ENCODE measurements at places on chromosomes 16 and 17.

DNA sequence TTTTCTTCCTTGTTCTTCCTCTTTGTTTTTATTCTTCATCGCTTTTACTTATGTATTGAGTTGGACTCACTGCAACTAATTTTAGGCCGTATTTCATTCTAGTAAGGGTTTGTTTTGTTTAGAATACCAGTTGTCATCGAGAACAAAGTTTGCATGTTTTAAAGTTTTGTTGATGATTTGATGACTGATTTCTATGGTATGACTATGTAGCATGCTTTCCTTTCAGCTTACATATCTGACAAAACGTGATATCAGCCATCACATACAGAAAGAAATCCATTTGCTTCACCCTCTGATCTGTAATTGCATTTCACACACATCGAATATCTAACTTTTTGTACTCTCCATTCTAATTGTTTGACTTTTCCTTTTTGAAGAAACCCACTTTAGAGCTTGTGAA is 4.0 kb downstream of the PRKCA start:
- DNase-seq: no peak

GRCh38 chr16:49556606-49557446 is 183.2 kb downstream of the C16orf78 start:
- DNase-seq: no peak

GRCh38 chr17:67602974-67603373 is 114.8 kb upstream of the NOL11 start:
- no peak for DNase-seq

DNA sequence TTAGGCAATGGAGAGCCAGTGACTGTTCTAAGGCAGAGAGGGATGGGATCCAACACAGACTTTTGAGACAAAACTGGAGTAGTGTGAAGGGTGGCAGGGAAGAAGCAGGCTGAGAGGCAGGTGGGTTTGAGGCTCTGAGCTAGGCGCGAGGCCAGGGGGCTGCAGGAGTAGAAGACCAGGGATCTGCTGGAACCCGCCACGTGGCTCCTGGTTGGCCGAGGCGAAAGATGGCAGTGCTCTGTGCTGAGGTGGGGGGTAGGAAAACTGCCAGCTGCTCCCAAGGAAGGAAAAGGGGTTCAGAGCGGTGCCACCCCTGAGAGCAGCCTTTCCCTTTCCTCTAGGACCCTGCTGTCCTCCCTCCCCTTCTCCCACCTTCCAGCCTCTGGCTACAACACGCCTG is 5.6 kb downstream of the CD300LG start:
- no peak for DNase-seq

DNA sequence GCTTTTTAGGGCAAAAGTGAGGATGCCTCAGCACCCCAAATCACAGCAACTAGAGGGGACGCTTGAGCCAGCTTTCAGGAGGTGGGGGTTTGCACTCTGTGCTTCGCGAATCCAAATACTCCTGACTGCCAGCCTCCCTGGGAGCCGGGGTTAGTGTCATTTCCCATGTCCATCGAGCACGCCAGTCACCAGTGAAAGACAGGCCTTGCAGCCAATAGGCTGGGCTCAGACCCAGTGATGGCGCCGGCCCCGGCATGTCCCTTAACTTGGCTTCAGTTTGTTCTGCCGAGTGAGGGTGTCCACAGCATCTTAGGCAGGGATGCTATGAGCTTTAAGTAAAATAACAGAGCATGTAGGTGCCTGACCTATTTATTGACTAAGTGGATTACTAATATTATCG is 50.9 kb upstream of the CDC42EP4 start:
- DNase-seq: no peak

GRCh38 chr17:40565769-40566409 is 617 bp upstream of the CCR7 start:
- no peak for DNase-seq

DNA sequence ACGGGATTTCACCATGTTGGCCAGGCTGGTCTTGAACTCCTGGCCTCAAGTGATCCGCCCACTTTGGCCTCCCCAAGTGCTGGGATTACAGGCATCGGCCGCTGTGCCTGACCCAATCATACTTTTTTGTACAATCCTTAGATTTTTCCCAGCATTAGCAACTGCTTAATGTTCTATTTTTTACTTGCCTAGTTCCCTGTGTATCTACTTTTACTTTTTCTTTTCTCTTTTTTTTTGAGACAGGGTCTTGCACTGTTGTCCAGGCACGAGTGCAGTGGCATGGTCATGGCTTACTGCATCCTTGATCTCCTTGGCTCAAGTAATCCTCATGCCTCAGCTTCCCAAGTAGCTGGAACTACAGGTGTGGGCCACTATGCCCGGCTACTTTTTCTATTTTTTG is 9.5 kb downstream of the GRB2 start:
- no peak for DNase-seq

DNA sequence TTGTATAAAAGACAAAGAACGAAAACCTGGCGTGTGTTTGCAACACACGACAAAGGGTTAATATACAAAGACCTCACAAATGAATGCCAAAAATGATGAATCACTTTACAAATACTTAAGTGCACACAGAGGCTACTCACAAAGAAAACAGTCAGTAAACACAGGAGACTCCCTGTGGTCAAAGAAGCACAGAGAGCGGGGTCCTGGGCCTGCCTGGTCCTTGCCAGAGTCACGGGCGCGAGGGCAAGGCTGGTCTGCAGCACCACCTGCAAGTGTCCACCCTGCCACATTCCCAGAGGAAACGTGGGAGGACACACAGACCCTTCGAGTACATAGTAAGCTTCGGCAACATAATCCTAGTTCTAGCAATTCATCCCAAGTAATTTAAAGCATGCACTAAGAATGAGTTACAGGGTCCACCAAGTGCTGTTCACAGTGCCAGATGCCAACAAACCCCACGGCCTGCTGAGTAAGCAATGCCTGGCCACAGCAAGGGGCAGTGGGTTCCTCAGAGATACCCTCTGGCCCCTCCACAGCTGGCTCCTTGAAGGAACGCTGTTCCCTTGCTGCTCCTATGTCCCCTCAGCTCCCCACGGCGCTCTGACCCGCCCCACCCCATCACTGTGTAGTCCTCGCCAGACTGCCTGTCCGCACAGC is 24.6 kb upstream of the FAAP100 start:
- DNase-seq: no peak

- DNase-seq: no peak
Measured at GRCh38 chr17:66322764-66323163, 20.4 kb downstream of the PRKCA start.

GRCh38 chr17:16072031-16072430 is 72.4 kb downstream of the TTC19 start:
- DNase-seq: no peak

DNA sequence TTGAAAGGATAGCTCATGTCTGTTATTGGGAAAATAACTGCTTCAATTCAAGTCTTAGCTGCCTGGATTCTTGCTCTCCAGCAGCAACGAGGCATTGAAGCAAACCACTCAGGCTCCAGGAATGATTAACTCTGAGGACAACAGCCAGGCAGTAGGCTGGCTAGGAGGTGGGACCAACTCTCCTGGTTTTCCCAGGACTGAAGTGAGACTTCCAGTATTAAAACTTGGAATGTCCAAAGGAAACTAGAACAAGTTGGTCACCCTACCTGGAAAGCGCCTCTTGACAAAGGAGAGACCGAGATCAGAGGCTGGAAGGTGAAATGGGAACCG is 100.7 kb downstream of the SALL1 start:
- no peak for DNase-seq

DNA sequence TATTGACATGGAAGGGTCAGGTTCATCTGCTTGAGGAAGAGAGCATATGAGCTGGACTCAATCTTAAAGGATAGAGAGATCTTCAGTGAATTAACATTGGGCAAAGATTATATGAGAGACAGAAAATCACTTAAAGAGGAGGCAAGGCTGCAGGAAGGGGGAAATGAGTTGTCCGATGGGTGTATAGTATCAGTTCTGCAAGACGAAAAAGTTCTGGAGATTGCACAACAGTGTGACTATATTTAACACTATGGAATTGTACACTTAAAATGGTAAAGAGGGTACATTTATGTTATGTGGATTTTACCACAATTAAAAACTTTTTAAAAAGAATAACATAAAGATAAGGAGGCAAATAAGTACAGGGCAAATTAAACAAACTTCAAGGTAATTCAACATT is 80.7 kb downstream of the HELZ start:
- no peak for DNase-seq

DNA sequence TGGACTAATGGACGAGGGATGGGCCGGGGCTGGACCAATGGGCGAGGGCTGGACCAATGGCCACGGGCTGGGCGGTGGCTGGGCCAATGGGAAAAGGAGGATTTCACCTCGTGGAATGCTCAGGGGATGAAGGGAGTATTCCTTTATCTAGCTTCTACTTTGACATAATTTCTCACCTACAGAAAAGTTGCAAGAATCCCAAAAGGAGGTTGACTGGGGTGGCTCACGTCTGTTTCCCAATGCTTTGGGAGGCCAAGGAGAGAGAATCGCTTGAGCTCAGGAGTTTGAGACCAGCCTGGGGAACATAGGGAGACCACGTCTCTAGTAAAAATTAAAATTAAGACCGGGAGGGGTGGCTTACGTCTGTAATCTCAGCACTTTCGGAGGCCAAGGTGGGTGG is 5.7 kb upstream of the FLYWCH1 start:
- no peak for DNase-seq

DNA sequence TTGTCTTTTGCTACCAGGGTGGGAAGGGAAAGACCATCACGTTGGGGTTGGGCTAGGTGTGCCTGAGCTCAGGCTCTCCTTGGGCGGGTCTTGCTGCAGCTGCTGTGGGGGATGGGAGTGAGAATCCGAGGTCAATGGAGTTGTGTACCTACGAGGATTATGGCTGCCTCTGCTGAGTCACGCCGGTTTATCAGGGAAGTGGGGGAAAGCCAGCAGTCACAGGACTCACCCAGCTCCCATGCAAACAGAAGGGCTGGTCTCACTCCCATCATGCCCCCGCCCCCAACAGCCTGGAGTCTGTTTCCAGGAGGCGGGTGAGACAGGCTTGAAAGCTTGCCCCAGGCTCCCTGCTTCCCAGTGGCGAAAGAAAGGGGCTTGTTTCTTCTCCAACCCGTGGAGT is 1259.0 kb upstream of the GOT2 start:
- DNase-seq: no peak

Data from stimulated activated CD8-positive, alpha-beta memory T cell treated with anti-CD3 and anti-CD28 coated beads, Interleukin-15, amount 100 ng/mL, for 4 hours (primary cell).